PC-3 (cell line): ENCODE measurements at places on chromosomes 5 and 9. TPM values are rescaled to one million over a fixed set of nuclear protein-coding genes. Genes with fewer than 3 reads are reported as not detected.

The TAF1L gene
- total RNA-seq = 0.23 TPM in 1 of 2 replicates, not detected in the other

- no peaks in the 10 kb centered on the region for H3K27me3 ChIP-seq
- no peak for DNase-seq
- H3K4me1 ChIP-seq = peaks cover 12% of the 10 kb centered on the region
Observed at GRCh38 chr5:16580382-16580781, 36.4 kb downstream of the RETREG1 start.

The GRM6 gene
- total RNA-seq = not detected in 2 replicates

The NUDCD2 gene
- 28.3 and 31.2 TPM in 2 replicates for total RNA-seq

GRCh38 chr9:21984101-21984500 lies 10.1 kb downstream of the CDKN2A start:
- peaks cover 13% of the 10 kb centered on the region for H3K4me1 ChIP-seq
- H3K36me3 ChIP-seq = no peaks in the 10 kb centered on the region; the same call in 1 of the 2 replicates
- no peak overlapping the region for H3K4me3 ChIP-seq
- H3K27ac ChIP-seq = no peak overlapping the region
- no peaks in the 10 kb centered on the region for H3K27me3 ChIP-seq
- DNase-seq = no peak

The PCDHAC1 gene
- 4.8 and 6.2 TPM in 2 replicates for total RNA-seq

DNA sequence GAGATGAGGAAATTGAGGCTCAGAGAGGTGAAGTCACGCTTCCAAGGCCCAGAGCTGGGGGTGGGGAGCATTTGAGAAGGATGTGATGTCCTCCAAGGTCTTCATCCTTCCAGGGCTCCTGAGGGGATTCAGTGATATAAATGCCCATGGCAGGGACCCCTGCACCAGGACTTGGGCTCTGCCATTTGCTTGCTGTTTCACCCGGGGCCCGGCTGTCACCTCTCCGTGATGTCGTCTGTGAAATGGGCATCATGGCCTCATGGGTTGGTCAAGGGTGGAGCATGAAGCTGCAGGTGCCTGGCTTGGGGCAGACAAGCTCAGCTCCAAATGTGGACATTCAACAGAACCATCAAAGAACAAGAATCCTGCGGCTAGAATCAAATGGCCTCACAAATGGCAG lies 253.1 kb downstream of the PBX3 start:
- no peaks in the 10 kb centered on the region for H3K4me1 ChIP-seq
- no peaks in the 10 kb centered on the region for H3K27me3 ChIP-seq
- no peak overlapping the region for H3K4me3 ChIP-seq
- H3K27ac ChIP-seq = no peak overlapping the region

The IRX1 gene
- total RNA-seq = not detected in 2 replicates

The TMC1 gene
- 0.15 TPM in 1 of 2 replicates, not detected in the other for total RNA-seq

The JADE2 gene
- total RNA-seq = 33.2 and 42.3 TPM in 2 replicates

GRCh38 chr5:132788990-132789886 lies 12.2 kb upstream of the SEPTIN8 start:
- no peak for DNase-seq
- no peaks in the 10 kb centered on the region for H3K4me1 ChIP-seq
- no peak overlapping the region for H3K4me3 ChIP-seq
- H3K27me3 ChIP-seq = no peaks in the 10 kb centered on the region
- H3K27ac ChIP-seq = no peak overlapping the region

DNA sequence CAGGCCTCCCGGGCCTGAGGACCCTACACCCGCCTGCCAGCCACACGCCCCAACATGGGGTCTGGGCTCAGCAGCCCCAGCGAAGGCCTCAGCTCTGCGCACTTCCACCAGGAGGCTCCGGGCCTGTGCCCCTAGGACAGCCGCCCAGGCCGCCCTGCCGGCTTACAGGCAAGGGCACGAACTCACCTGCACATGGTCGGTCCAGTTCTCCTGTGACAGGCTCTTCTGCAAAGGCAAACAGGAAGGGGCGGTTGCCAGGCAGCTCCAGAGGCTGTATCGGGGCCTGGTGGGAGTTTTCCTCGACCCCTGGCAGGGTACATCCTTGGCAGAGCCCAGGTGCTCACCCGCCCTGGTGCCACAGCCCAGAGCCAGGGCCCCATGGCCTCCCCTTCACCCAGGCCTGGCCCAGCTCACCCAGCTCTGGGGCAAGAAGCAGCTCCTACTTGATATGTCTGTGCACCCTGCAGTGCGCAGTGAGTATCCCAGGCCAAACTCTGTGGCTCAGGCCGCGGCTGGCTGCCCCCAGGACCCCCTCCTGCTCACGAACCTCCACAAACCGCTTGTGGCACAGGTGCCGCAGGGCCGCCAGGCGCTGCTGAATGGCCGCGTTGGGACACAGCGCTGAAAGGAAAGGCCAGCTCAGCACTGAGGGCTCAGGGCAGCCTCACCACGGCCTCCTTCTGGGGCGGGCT lies 52.2 kb upstream of the NRARP start:
- H3K36me3 ChIP-seq = no peaks in the 10 kb centered on the region
- DNase-seq = no peak
- no peak overlapping the region for H3K4me3 ChIP-seq
- H3K27ac ChIP-seq = no peak overlapping the region
- H3K27me3 ChIP-seq = no peaks in the 10 kb centered on the region

- no peaks in the 10 kb centered on the region for H3K4me1 ChIP-seq
- no peak overlapping the region for H3K4me3 ChIP-seq
- no peak overlapping the region for H3K27ac ChIP-seq
- no peaks in the 10 kb centered on the region for H3K36me3 ChIP-seq
Observed at GRCh38 chr5:74426506-74426905, 214.0 kb downstream of the ENC1 start.

GRCh38 chr9:72924154-72924790 lies 28.6 kb downstream of the ALDH1A1 start:
- no peaks in the 10 kb centered on the region for H3K36me3 ChIP-seq
- peaks cover 26% of the 10 kb centered on the region for H3K27me3 ChIP-seq
- H3K4me3 ChIP-seq = no peak overlapping the region
- no peak for DNase-seq
- H3K4me1 ChIP-seq = no peaks in the 10 kb centered on the region
